Heart left ventricle (tissue), 16 donors: ENCODE measurements at places on chromosomes 1 and 21.
A peak's percentile ranks its signal among the peaks of the same experiment; 100 is the strongest.

GRCh38 chr1:39625462-39626273, 13.8 kb downstream of the HEYL start:
- peak; percentile 87 for DNase-seq

GRCh38 chr1:209815490-209815889, 9.5 kb upstream of the IRF6 start:
- no peak for DNase-seq

DNA sequence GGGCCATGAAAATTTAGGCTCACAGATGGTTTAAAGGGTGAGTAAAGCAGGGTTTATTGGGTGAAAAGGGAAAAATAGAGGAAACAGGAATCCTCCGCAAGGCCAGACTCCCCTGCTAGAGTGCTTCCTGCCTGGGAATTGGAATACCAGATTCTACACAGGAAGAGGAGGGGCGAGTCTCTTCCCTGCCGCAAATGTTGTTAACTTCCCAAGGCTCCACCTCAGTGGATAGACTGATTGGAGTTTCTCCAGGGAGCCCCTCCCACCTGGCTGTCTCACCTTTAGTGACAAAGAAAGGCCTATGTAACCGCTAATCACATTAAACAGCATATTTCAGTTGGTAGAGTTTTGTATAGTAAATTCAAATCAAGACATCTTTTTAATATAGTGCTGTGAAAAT, 1450.1 kb downstream of the KCNT2 start:
- DNase-seq = no peak

- no peak for DNase-seq
Observed at GRCh38 chr1:65717815-65718454, 74.8 kb upstream of the PDE4B start.

GRCh38 chr1:227897704-227898438, 49.9 kb downstream of the WNT9A start:
- no peak for DNase-seq

GRCh38 chr21:28142697-28143096, 850.0 kb downstream of the LTN1 start:
- DNase-seq = no peak

- no peak for DNase-seq
Observed at GRCh38 chr1:165355139-165355976, 1.2 kb downstream of the LMX1A start.

DNA sequence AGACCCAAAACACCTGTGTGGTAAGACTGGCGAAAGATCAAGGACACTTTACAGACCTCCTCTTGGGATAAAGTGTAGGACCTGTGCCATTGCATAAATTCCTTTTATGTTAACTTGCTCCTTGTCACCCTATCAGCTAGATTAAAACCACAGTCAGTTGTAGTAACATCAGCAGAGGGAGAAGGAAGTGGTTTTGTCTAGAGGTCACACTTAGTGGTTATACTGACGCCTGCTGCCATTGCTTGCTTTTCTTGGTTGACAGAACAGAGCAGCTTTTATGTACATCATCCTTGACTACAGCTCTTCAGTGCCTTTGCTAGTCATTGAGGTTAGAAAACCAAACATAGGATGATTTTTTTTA, 101.4 kb downstream of the PBX1 start:
- DNase-seq = no peak

- DNase-seq = no peak
Observed at GRCh38 chr1:182288749-182289604, 102.6 kb downstream of the GLUL start.

DNA sequence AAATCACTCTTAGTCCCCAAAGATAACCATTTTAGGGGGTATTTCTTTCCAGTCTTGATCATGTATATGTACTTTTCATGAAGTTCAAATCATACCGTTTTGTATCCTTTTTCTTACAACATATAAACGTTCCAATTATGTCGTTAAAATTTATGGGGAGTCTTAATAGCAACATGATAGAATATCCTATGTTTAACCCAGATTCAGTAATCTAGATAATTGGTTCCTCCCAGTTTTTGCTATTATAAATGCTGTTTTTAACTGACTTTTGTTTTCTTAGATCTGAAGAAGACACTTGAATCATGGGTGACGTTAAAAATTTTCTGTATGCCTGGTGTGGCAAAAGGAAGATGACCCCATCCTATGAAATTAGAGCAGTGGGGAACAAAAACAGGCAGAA, 3.1 kb downstream of the DHX9 start:
- DNase-seq = no peak

DNA sequence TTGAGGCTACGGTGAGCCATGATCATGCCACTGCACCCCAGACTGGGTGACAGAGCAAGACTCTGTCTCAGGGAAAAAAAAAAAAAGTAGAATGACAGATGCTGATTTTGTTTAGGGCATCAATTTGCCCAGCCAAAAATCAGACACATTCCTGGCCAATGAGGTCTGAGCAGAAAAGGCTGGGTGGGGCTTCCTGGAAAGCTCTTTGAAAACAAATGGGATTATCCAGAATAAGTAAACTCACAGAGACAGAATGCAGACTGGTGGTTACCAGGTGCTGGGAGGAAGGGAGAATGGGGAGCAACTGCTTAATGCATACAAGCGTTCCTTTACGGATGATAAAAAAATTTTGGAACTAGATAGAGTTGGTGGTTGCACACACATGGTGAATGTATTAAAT, 10.1 kb upstream of the CITED4 start:
- no peak for DNase-seq

DNA sequence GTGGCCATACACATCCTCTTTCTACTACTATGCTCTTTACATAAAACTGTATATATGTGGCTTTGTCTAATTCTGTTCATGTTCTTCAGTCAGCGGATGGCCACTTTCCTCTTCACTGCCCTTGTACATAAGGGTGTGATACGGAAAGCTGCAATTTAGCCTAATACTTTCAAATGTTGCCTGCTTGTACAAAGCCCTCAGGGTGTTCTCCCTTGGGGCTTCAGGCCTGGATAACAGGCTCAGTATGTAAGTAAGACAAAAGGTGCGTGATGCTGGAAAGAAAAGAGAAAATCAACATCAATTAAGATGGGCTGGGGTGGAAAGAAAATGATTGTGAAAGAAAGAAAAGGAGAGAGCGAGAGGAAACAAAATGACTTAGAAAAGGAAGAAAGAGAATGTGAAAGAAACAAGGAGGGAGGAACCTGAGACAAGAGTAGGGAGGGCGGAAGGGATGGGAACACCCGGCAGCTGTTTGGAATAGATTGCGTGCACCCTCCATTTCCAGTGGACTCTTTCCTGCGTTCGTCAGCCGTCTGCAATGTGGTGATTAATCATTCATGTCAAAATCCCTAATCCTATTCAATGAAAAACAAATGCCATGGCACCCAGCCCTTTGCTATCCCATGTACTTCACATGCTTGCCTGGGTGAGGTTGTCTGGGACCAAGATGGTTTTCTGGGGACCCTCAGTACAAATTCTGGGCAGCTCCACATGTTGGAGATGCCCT, 553.6 kb downstream of the NUF2 start:
- peak; percentile 75 for DNase-seq

DNA sequence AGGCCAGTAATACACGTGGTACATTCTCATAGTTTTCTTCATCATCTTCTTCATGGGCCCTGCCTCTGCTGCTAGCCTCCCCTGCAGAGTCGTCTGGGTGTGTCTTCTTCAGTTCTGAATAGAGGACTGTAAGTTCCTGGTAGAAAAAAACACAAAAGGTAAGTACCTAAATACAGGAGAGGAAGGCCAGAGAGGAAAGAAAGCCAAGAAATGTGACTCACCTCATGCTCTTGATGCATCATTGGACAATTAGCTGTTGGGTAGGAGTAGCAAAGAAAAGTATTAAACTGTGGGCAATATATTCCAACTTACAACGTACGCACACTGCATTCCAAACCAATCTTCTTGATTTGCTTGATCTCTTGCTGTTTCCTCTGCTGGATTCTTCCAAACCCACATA, 21.8 kb downstream of the FCRL3 start:
- DNase-seq = no peak

- DNase-seq = no peak
Observed at GRCh38 chr1:89171067-89171438, 4.8 kb downstream of the GBP7 start.

- no peak for DNase-seq
Observed at GRCh38 chr1:234957330-234958065, 171.1 kb downstream of the TOMM20 start.

GRCh38 chr1:221806236-221806635, 64.3 kb upstream of the DUSP10 start:
- no peak for DNase-seq

- no peak for DNase-seq
Observed at GRCh38 chr1:149932474-149932873, 4.2 kb downstream of the MTMR11 start.

- DNase-seq = no peak
Observed at GRCh38 chr1:13701271-13701640, 1.3 kb downstream of the PRDM2 start.

GRCh38 chr1:158020259-158020885, 26.9 kb downstream of the KIRREL1 start:
- no peak for DNase-seq
